ENCODE measurements at places on chromosomes 7 and 10. TPM values are rescaled to one million over a fixed set of nuclear protein-coding genes. Genes with fewer than 3 reads are reported as not detected.

Gene PNLIPRP3
- total RNA-seq, result not detected

Gene C7orf57
- total RNA-seq, result 0.21 TPM

Gene BICC1
- 28.8 TPM for total RNA-seq

- DNase-seq, result peak; percentile 17
Observed at GRCh38 chr10:46541017-46541661, 15.3 kb downstream of the GPRIN2 start.

DNA sequence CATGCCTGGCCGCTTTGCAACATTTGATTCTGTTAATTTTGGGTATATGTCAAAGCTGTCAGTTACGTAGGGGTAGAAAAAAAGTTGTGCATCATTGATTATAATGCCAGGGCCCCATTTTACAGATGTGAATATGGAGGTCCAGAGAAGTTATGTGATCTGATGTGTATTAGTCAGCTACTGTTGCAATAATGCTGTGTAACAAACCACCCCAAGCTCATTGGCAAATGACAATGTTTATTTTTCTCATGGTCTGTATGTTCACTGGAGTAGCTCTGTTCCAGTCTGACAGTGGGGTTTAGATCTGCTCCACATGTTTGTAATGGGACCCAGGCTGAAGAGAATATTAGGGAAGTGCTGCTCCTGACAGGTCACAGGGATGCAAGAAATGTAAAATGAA is 19.2 kb downstream of the TBXAS1 start:
- no peak for DNase-seq

DNA sequence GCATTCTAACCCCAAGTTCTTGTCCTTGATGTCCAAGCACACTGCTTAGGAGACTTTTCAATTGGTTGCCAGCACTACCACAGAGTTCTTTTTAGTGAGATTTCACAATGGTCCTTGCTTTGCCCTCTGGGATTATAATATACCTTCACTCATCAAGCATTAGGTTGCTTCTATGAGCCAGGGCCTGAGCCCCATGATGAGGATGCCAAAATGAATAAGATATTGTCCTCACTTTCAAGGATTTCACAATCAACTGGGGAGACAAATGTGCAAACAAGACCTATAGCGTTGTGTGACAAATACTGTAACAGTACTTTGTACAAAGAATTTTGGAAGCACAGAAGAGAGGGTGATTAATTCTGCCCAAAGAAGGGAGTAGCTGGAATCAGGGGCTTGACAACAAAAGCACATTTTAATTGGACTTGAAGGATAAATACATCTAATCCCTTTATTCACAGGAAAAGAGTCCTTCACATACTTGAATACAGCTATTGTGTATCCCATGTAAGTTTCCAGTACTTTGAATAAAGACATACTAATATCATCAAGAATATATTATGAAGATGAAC is 263.6 kb upstream of the LRRN3 start:
- no peak for DNase-seq

DNA sequence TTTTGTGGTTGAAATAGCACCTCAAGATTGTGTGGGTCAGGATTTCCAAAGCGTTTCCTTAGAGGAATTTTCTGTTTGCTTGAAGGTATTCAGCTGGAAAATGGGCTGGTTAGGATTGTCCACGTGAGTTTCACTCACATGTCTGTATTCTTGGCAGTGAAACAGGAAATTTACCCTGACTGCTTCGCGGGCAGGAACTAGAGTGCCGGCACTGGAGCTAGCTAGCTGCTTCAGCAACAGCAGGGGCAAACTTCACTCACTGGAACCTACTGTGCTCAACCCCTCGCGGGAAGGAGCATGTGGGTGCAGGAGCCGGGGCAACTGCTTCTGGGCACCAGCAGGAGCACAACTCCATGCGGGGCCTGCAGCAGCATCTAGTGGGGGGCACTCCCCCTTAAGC is 38.0 kb upstream of the RTKN2 start:
- no peak for DNase-seq

GRCh38 chr10:67076144-67076543 is 150.3 kb downstream of the LRRTM3 start:
- no peak for DNase-seq

GRCh38 chr7:52475001-52475582 is 560.3 kb upstream of the POM121L12 start:
- no peak for DNase-seq

DNA sequence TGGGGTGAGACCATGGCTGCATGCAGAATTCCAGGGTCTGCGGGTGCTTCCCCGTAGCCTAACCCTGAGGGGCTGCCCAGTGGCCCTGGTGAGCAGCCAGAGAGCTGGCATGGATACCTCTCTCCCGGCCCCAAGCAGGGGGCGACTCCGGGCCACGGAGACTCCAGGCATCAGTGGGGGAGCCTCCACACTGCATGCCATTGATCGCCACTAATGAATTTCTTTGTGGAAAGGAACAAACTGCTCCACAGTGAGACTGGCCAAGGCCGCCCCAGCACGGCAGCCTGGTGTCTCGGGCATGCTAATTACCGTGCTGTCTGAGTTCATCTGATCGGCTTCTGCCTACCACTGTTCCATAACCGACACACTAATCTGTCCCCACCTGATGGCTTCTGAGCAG is 184.4 kb downstream of the GRID1 start:
- DNase-seq, result no peak
